ENCODE measurements at places on chromosomes 6 and 20.

DNA sequence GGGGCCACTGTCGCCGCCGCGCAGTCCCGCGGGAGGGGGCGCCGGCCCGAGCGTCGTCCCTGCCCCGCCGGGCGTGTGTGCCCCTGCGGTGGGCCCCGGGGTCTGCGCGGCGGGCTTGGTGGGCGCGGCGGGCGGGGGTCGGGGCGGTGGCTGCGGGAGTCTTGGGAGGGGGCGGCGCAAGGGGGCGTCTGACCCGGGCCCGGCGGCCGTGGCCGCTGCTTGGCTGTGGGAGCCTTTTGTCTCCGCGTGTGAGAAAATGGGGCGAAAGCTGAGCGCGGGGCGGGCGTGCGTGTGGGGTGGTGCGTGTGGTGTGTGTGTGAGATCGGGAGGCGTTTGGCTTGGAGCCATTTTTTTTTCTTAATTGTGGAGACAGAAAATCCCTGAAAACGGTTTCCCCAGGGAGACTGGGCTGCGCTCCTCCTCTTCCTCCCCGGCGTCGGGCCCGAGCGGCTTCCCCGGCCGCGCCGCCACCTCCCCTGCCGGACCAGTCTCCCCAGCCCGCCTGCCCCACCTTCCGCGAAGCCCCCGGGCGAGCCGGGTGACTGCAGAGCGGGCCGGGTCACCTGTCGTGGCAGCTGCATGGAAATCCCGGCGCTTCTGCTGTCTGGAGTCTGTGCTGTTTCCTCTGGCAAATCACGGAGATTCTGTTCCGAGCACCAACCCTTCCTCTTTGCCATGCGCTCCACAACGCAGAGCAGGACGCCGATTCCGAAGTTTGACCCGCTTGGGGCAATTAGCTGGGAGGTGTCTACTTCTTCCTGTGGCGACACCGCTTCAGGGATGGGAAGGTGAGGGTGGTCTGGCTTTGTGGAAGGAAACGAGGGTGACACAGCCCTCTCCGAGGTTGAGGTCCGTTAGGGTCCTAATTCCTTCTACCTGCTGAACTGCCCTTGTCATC, 64.4 kb downstream of the GTF2H5 start:
- DNase-seq, result peak; percentile 16

- no peak for DNase-seq
Observed at GRCh38 chr20:23371496-23371895, 9.5 kb downstream of the GZF1 start.

GRCh38 chr20:53826597-53827291, 233.1 kb upstream of the ZNF217 start:
- no peak for DNase-seq

DNA sequence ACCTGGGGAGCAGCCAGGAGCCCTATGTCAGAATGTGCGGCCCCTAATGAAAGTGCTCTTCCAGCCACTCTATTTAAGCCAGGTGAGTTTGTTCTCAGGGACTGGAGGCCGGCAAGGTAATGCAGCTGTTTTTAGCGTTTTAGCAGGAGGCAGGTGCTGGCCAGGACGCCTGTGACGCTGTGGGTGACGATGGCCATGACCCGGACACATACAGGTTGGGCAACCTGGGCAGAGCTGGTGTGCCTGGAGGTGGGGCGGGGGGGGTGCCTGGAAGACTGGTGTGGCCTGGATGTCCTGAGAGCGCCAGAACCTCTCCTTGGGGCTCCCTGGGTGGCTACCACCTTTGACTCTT, 51.7 kb downstream of the RBM38 start:
- no peak for DNase-seq

GRCh38 chr6:77463861-77464494, 687 bp upstream of the HTR1B start:
- no peak for DNase-seq

DNA sequence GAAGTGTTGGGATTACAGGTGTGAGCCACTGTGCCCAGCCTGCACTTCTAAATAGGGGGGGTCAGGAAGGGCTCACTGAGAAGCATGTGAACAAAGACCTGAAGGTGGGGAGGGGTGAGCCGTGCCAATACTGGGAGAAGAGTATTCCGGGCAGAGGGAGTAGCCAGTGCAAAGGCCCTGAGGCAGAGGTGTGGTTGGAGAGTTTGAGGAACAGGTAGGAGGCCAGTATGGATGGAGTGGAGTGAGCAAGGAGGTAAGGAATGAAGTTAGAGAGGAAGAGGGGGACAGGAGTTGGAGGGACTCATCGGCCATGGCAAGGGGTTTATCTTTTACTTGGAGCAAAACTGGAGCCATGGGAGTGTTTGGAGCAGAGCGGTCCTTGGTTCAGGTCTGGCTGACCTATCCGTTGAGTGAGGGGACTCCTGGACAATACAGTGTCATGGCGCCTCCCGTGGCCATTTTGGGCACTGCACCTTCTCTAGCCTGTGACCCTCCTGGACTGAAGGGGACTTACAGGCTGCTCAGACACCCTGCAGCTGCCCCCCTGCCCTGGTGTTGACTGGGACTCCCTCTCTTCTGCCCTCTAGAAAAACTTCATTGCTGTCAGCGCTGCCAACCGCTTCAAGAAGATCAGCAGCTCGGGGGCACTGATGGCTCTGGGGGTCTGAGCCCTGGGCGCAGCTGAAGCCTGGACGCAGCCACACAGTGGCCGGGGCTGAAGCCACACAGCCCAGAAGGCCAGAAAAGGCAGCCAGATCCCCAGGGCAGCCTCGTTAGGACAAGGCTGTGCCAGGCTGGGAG, 12.1 kb downstream of the FOXS1 start:
- no peak for DNase-seq

All from stimulated activated CD4-positive, alpha-beta T cell treated with anti-CD3 and anti-CD28 coated beads, Interleukin-15, amount 100 ng/mL, for 1 hour (primary cell).